Ureter (tissue), 1 donor: ENCODE measurements at places on chromosomes 6 and 20. TPM values are rescaled to one million over a fixed set of nuclear protein-coding genes. Genes with fewer than 3 reads are reported as not detected.

Gene OPN5
- not detected for total RNA-seq

Gene PXMP4
- 19.5 TPM for total RNA-seq

Gene GLP1R
- total RNA-seq = 0.36 TPM

Gene ENPP5
- total RNA-seq = 12.5 TPM

Gene TRIM39
- total RNA-seq = 13.8 TPM

Gene GHRH
- not detected for total RNA-seq

Gene PNPLA1
- total RNA-seq = 0.21 TPM
